Hematopoietic multipotent progenitor cell (in vitro differentiated cells): ENCODE measurements at places on chromosomes 3 and 15.

DNA sequence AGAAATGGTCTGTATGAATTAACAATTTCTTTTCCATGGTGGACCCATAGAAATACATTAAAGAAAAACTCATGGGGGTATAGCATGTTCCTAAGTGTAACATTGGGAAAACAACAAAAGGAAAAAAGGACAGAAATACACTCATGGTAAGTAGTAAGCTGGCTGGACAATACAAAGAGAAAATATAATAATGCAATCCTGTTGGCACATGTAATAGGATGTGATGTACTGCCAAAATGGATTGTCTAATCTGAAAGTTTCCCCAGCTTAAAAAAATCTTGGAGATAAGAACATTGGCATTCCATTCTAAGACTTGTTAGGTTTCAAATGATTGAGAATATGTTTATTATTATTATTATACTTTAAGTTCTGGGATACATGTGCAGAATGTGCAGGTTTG lies 128.1 kb downstream of the MBNL1 start:
- DNase-seq = no peak

GRCh38 chr15:33716025-33716424 lies 252.3 kb upstream of the CHRM5 start:
- no peak for DNase-seq

GRCh38 chr3:8458711-8459110 lies 42.9 kb upstream of the LMCD1 start:
- no peak for DNase-seq

DNA sequence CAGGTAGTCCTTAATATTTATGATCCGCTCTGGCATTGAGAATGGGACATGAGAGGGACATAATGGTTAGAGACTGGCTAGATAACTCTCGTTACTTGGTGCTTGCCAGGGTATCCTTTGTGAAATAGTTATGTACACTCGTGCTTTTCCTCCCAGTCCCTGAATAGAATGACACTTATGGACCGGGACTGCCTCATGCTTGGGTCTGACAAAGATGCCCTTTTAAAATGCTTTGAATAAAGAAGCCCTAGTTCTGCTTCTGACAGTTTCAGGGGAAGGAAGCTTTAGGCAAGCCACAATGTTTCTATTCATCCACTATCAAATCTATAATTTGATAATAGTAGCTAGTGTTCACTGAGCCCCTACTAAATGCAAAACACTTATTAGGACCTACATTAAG lies 29.4 kb downstream of the POLR2M start:
- DNase-seq = no peak

- no peak for DNase-seq
Measured at GRCh38 chr3:195030791-195031321, 240.1 kb downstream of the XXYLT1 start.

- peak; percentile 73 for DNase-seq
Measured at GRCh38 chr15:67109141-67110034, 44.0 kb downstream of the SMAD3 start.

DNA sequence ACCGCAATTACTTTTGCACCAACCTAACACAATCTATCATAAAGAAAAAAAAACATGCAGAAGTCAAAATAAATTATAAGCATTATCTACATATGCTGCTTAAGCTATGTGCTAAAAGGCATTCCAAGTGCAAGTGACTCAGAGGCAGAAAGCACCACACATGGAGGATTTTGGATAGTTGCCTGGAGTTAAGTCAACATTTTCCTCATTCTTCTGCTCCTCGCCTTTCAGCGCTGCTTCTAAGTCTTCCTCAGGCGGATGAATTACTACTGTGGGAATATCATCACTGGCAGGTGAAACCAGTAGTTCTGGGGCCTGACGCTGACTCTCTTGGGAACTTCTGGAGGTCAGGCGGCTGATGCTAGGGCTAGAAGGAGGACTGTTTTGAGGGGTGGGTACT lies 53.1 kb downstream of the SLC4A7 start:
- DNase-seq = no peak

- DNase-seq = no peak
Measured at GRCh38 chr3:23843869-23844268, 38.1 kb downstream of the UBE2E1 start.

DNA sequence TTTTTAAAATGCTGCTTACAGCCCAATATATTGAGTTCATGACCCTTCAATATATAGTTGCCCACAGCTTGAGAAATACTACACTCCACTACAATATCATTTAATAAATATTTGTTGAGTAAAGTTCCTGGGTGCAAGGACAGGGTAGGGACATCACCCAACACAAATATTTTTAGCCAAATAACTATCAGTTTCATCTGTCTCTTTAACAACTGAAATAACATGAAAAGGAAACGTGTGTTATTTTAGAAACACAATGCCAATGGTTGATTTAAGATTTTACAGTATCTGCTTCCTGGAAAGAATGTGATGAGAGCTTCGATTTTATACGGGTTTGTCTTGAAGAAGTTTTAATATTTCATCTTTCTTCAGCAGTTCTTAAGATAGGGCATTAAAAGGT lies 67.7 kb upstream of the CDV3 start:
- DNase-seq = no peak

DNA sequence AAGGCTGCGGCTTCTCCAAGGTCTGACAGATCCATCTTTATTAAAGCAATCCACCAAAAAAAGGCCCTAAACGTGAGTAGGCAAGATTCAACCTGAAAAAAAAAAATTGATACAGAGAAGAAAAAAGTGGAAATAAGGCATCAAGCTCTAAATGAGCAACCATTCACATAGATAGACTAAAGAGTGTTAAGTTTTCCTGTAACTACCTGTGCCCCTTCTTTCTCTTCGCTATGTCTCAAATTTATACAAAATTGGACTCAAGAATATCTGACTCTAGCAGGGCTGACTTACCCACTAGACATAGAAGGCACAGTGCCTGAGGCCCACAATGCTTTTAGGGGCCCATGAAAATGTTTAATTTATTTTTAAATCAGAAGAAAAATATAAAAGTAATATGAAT lies at the start of gene MYH15:
Gene MYH15 (minus strand): TSS at position 101 of the 400 bp plus-strand sequence. CDS start 66 bp downstream, at position 35.
- DNase-seq = no peak

- no peak for DNase-seq
Measured at GRCh38 chr3:61347981-61348380, 96.7 kb upstream of the FHIT start.

GRCh38 chr15:93948726-93949125 lies 282.6 kb upstream of the MCTP2 start:
- no peak for DNase-seq

GRCh38 chr3:64102147-64102546 lies 78.9 kb upstream of the PSMD6 start:
- DNase-seq = no peak

DNA sequence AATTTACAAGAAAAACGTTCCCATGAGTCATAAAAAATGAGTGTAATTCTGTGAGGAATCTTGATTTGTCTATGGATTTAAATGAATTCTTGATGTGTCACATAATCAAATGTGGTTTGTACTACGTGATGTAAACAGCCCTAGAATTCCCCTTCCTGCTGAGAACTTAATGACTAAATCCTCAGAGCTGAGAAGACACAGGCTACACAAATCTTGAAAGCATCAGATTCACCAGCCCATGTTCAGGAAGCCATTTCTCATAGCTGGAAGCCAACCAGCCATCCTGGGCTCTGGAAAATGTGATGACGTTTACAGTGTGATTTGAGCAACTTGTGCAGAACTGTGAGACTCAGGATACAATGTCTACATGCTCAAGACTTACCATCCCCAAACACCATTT lies 193.7 kb upstream of the MME start:
- no peak for DNase-seq

DNA sequence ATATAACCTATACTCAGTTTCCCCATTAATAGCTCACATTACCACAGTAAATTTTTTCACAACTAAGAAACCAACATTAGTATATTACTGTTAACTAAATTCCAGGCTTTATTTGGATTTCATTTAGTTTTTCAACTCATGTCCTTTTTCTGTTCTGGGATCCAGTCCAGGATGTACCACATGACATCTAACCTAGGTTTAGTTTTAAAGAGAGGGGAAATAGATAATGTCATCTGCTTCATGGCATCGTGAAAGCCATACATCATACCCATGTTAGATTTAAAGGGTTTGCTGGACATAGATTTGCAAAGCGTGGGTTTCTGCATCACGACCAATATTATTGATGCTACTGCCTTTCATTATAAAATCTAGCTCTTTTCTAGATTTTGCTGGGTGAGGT lies 33.2 kb upstream of the RPP14 start:
- DNase-seq = no peak

DNA sequence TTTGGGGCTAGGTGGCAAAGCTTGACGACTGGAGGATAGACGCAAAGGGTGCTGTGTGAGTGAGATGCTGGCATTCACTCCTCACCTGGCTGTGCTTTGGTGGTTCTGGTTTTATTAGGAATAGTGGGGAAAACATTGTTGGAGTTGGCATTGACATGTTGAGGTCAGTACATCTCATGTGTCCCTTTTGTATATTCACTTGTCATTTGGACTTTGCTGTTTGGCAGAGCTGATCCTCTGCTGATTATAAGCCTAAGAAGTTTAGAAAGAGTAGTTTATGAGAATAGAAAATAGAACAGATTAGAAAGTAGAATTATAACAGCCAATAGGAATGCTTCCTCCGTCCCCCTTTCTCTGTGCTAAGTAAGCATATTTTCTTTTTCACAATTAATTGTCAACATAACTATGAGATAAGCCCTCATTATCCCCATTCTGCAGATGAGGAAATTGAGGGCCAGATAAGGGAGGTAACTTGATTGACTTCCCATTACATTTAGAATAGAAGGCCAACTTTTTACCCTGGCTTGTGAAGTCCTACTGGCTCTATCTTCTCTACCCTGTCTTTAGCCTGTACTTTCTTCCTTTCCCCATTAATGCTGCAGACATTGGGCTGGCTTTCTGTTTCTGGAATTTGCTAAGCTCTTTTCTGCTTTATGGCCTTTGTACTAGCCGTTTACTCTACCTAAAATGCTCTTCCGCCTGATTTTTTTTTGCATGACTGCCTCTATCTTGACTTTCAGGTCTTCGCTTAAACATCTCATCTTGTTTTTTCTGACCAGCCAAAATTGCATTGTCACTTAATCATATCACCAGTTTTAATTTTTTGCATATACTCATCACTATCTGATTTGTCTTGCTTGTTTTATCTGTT lies 12.8 kb downstream of the ITPR1 start:
- no peak for DNase-seq

DNA sequence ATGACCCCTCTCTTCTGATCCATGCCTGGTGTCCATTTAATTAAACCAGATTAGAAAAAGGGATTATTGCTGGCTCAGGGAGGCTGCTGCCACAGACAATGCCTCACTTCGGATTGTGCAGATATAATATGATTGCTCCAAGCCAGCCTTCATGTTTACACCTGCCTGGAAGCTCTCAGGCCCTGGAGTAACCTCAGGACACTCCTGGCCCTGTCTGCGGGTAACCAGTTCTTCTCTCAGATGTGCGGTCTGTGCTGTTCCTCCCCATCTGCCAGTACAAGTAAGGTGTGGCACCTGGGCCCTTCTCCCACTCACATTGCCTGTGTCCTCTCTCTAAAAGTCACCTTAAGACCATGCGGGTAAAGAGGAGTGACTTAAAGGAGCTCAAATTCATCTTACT lies 8.8 kb upstream of the GOLGA8J start:
- DNase-seq = no peak

- no peak for DNase-seq
Measured at GRCh38 chr15:56674857-56675256, 58.5 kb downstream of the ZNF280D start.

DNA sequence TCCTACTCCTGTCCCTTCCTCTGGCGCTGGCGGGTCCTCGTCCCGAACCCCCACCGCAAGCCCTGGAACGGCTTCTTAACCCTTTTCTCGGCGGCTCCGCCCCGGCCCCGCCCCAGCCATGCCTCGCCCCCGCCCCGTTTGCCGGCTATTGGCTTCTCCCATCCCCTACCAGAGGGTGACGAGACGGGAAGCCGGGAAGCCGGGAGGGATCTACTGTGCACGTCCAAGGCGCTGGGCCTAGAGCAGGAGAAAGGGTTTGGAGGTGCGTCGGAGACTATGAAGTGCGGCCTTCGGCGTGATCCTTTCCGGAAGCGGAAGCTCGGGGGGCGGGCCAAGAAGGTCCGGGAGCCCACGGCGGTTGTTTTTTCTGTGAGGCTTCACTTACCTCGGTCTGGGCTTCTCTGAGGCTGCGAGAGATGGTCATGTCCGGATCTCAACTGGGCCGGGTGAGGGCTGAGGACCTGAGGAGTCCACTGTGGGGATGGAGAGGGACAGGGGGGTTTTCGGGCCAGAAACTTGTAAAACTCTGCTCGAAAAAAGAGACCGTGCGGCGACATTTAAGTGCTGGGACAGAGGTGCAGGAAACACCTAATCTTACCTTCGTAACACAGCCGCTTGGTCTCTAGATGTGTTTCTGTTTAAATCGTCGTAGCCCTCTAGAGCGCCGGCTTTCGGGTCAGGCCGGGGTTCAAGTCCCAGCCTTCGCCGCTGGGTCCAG lies 21.4 kb downstream of the ROPN1B start:
- peak; percentile 74 for DNase-seq

- no peak for DNase-seq
Measured at GRCh38 chr3:117518364-117518763, 808.8 kb downstream of the TUSC7 start.

DNA sequence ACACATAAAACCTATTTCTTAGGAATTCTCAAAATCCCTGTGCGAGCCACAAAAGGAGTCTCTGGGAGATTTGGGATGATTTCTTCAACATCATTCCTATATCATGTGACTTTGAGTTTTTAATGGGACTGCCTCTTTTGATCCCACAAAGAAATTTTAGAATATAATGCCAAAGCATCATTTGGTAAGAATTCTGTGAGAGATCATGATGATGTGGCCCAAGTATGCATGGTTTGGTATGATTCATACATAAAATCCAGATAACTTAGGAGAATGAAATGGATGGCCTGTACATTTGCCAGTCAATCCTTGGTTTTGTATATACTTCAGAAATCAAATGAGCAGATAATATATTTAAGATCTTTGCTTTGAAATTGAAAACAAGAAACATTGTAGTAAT lies 61.3 kb downstream of the UBE2E2 start:
- DNase-seq = no peak
